RCC 7860 (cell line): ENCODE measurements at places on chromosomes 13 and 19.

GRCh38 chr13:103199380-103200088 is 133.3 kb upstream of the SLC10A2 start:
- no peak for DNase-seq

- no peak for DNase-seq
Measured at GRCh38 chr13:101949681-101950080, 452.2 kb downstream of the FGF14 start.

DNA sequence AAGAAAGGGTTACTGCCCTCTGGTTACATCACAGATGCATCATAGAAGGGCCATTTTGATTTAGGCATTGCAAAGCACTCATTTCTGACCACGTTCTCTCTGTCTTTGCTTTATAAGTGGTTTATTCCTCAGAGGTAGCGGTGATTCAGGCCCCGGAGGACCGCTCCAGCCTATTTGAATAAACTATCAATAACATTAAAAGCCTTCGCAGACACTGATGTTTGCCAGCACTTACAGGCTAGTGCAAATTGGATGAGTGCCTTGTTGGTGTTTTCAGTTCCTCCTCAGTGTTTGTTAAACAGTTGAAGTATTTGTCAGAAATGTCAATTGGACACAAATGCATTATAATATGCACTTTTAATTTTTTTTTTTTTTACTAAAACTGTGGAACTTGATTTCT is 120.2 kb downstream of the RXFP2 start:
- DNase-seq = no peak

- no peak for DNase-seq
Measured at GRCh38 chr19:31070146-31071065, 278.8 kb downstream of the TSHZ3 start.

- DNase-seq = no peak
Measured at GRCh38 chr13:66069570-66069969, 1160.6 kb downstream of the PCDH9 start.

DNA sequence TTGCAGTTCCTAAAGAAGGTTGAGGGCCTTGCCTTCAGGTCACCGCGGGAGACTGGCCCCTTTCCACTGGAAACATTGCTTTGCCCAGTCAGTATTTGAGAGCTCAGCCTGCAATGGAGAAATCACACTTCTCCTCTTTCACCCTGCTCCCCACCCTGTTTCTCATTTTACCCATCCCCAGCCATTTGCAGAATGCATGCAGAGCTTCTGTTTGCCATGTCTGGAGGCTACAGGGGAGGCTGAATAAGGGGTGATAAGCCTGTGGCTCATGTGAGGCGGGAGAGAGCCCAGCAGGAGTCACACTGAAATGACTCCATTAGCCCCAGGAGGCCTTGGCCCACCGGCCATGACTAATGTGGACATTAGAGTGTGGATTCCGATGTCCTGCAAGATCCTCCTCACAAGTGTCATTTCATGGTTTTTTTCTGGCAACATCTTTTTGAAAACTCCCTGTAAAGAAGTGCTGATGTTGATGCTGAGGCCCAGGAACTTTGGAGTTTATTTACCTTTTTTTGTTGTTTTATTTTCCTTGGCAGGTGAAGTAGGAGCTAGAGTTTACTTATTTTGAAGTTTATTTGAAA is 6.3 kb downstream of the SPINT2 start:
- peak; percentile 78 for DNase-seq

DNA sequence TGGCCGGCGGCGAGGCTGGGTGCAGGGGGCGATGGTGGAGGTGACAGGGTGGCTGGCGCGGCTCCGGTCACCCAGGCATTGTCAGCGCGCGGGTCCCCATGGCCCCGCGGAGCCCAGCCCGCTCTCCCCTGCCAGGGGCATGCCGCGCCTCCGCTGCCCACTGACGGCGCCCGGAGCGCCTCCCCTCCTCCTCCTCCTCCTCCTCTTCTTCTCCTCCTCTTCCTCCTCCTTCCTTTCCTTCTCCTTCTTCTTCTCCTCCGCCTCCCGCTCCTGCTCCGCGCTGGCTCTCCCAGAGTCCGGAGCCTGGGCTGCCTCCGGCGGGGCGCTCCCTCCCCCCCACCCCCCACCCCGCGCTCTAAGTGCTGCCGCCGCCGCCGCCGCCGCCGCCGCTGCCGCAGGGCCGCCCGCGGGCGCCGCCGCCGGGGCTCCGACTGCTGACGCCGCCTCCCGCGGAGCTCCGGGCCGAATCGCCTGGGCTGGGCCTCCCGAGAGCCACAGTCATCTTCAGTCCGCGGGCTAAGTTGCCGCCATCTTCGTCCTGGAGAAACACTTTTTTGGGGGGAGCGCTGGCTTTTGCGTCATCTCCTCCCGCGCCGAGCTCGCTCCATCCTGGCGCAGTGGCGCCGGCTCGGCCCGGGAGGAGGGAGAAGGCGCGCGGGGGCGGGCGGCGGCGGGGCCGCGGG is 348.3 kb downstream of the LIG4 start:
- peak; percentile 29 for DNase-seq
